ENCODE measurements at places on chromosomes 4 and X.

DNA sequence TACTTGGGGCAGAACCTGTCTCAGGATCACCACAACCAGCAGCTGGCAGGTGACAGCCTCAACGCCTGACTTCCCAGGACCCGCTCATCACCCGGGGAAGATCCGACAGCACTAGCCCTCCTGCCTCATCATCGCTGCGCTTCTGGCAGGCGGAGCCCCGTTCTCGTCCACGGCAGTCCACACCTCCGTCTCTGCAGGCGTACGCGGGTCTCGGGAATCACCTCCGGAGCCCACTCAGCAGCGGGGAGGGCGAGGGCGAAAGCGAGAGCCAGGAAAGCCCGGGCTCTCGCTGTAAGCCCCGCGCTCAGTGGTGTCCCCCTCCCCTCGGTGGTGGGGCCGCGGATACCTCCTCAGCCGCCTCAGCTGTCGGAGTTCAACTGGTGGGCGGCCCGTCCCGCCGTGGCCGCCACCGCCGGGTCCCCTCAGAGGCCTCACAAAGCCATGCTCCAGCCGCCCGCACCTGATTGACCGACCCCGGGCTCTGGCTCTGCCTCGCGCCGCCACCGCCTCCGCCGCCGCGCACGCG is 518 bp upstream of the CNKSR2 start:
- no peak overlapping the region for H3K27ac ChIP-seq
- peak overlapping the region; percentile 68 for H3K4me3 ChIP-seq
- H3K27me3 ChIP-seq: peaks cover 48% of the 10 kb centered on the region
- DNase-seq: no peak
- peaks cover 11% of the 10 kb centered on the region for H3K4me1 ChIP-seq

- no peak overlapping the region for H3K4me3 ChIP-seq
- no peak for DNase-seq
- H3K27me3 ChIP-seq: no peaks in the 10 kb centered on the region
- peaks cover 40% of the 10 kb centered on the region for H3K4me1 ChIP-seq
- H3K36me3 ChIP-seq: no peaks in the 10 kb centered on the region
Measured at GRCh38 chrX:71994601-71995000, 84.0 kb downstream of the NHSL2 start.

GRCh38 chr4:105965183-105965800 is 70.0 kb downstream of the NPNT start:
- peak overlapping the region; percentile 92 for H3K27ac ChIP-seq
- H3K36me3 ChIP-seq: no peaks in the 10 kb centered on the region
- no peak for DNase-seq
- no peaks in the 10 kb centered on the region for H3K27me3 ChIP-seq
- peaks cover 35% of the 10 kb centered on the region for H3K4me1 ChIP-seq
- H3K4me3 ChIP-seq: no peak overlapping the region

- H3K27me3 ChIP-seq: no peaks in the 10 kb centered on the region
- H3K4me3 ChIP-seq: no peak overlapping the region
- peaks cover 44% of the 10 kb centered on the region for H3K4me1 ChIP-seq
- H3K27ac ChIP-seq: peak overlapping the region; percentile 15
- no peaks in the 10 kb centered on the region for H3K36me3 ChIP-seq
- DNase-seq: no peak
Measured at GRCh38 chr4:107258359-107258758, 222.2 kb upstream of the DKK2 start.

DNA sequence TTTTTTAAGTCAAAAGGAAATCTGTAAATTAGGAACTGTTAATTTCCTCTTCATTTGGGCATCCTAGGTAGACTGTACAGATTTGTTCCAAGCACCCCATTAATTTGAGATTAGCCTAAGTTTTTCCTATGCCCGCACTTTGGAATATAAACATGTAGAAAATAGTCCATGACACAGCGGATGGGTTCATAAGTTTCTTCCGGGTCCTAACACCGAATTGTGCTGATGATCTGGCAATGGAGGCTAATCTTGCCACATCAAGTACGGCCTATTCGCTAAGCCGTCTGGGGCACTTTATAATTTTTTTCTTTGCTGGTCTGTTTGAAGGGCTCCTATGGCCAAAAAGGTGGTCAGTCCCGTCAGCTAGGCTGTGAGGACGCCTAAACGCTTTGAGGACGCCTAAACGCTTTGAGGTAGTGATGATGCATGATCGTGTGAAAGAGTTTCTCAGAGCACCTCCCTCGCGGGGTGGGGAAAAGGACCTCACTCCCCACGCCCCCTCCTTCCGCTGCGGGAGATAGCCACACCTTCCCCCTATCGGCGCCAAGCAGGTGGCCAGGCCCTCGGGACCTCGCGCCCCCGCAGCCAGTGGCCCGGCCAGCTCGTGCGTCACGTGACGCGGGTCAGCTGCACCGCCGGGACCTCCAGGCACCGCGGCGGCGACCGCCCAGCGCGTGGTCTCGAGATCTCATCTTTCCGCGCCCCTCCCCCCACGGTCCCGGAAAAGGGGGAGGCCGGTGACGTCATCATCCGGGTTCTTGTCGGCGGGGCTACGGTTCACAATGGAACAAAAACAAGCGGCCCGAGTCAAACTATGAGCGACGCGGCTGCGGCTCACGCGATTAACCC is 977 bp upstream of the USP9X start:
- H3K4me3 ChIP-seq: peak overlapping the region; percentile 84
- DNase-seq: peak; percentile 88
- H3K27ac ChIP-seq: peak overlapping the region; percentile 100
- peaks cover 17% of the 10 kb centered on the region for H3K4me1 ChIP-seq
- no peaks in the 10 kb centered on the region for H3K27me3 ChIP-seq

GRCh38 chrX:150282953-150283352 is 80.2 kb upstream of the MAMLD1 start:
- no peaks in the 10 kb centered on the region for H3K36me3 ChIP-seq
- no peak for DNase-seq
- no peak overlapping the region for H3K27ac ChIP-seq
- H3K27me3 ChIP-seq: no peaks in the 10 kb centered on the region
- H3K4me3 ChIP-seq: no peak overlapping the region
- H3K4me1 ChIP-seq: no peaks in the 10 kb centered on the region

DNA sequence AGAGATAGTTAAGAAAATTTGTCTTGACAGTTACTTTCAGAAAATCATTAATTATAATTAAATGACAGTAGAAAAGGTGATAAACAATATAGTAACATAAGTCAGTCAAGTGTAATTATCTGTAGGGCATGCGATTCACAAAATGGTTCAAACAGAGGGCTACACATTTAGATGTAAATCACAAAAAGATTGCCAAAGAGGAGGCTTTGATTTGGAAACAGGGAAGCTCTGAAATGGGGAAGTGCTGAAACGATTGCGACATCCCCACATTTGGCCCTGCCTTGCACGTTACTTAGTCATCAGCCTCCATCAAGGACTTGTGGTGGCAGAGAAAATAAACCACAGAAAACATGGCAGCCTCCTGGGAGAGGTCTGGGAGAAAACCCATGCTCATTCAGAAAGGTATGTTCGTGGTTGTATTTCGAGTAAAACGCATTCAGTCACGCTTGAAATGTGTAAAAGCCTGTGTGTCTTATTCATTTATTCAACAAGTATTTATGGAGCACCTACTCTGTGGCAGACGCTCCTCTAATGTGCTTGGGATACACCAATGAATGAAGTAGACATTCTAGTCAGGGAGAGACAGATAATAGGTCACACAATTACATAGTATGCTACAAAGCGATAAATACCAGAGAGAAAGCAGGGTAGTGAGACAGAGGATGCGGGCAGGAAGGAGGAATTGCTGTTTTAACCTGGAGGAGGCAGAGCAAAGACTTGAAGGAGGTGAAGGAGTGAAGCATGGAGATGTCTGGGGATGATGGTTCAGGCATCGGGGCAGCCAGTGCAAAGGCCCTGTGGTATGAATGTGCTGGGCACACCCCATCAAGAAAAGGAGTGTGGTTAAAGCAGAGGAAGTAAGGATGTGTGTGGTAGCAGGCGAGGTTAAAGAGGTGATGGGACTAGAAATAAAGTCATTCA is 7.8 kb downstream of the RBM47 start:
- peak overlapping the region; percentile 74 for H3K27ac ChIP-seq
- H3K36me3 ChIP-seq: peaks cover 7% of the 10 kb centered on the region
- H3K27me3 ChIP-seq: peaks cover 2% of the 10 kb centered on the region
- no peak for DNase-seq
- no peak overlapping the region for H3K4me3 ChIP-seq

- H3K27me3 ChIP-seq: peaks cover 2% of the 10 kb centered on the region
- no peak overlapping the region for H3K4me3 ChIP-seq
- no peaks in the 10 kb centered on the region for H3K36me3 ChIP-seq
- no peak overlapping the region for H3K27ac ChIP-seq
Measured at GRCh38 chrX:103722505-103722904, 11.8 kb downstream of the TMEM31 start.

DNA sequence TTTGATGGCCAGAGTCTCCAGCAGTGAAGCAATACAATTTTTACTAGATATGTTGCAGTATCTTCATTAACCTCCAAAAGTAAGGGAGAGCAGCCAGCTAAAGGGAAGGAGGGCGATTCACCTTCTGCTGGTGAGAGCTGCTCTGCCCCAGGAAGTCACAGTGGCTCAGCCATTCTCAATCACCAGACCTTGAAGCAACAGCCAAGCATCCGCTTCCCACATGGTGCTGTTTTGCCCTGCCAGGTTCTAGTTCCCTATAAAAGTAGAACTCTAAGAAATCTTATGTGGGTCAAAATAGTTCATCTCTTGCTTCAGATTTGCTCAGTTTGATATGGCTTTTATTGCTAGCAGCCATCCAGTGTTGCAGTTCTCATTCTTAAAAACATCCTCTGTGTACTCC is 166.8 kb downstream of the STIM2 start:
- DNase-seq: no peak
- no peak overlapping the region for H3K27ac ChIP-seq
- peaks cover 6% of the 10 kb centered on the region for H3K4me1 ChIP-seq
- H3K27me3 ChIP-seq: peaks cover 7% of the 10 kb centered on the region
- peaks cover 8% of the 10 kb centered on the region for H3K36me3 ChIP-seq
- no peak overlapping the region for H3K4me3 ChIP-seq

DNA sequence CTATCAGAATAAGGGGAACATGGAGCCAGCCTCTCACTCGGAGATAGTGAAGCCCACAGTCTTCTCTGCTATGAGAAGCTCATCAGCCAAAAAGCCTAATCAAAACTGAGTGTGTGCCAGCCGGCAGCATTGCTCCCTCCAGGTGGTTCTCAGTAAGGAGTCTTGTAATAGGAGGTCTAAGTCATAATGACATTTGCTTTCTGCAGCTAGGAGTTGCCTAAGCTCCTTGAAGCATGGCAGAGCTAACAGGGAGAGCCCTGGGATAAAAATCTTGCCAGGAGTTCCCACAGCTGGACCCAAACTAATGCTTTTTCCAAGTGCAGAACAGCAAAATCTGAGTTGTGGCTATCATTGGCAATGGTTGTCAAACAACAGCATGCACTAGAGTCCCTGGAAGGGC is 245.2 kb downstream of the SPATA18 start:
- H3K4me1 ChIP-seq: no peaks in the 10 kb centered on the region
- no peak overlapping the region for H3K27ac ChIP-seq
- no peak for DNase-seq
- H3K27me3 ChIP-seq: no peaks in the 10 kb centered on the region
- no peaks in the 10 kb centered on the region for H3K36me3 ChIP-seq
- H3K4me3 ChIP-seq: no peak overlapping the region

GRCh38 chrX:149013081-149013480 is 492.0 kb downstream of the IDS start:
- H3K27me3 ChIP-seq: peaks cover 25% of the 10 kb centered on the region
- no peak overlapping the region for H3K27ac ChIP-seq
- peaks cover 3% of the 10 kb centered on the region for H3K4me1 ChIP-seq
- no peak overlapping the region for H3K4me3 ChIP-seq
- no peak for DNase-seq

- no peaks in the 10 kb centered on the region for H3K36me3 ChIP-seq
- H3K4me1 ChIP-seq: peaks cover 19% of the 10 kb centered on the region
- DNase-seq: no peak
- H3K27ac ChIP-seq: peak overlapping the region; percentile 87
- peaks cover 32% of the 10 kb centered on the region for H3K27me3 ChIP-seq
- peak overlapping the region; percentile 87 for H3K4me3 ChIP-seq
Measured at GRCh38 chrX:6225288-6225910, 3.3 kb downstream of the NLGN4X start.

DNA sequence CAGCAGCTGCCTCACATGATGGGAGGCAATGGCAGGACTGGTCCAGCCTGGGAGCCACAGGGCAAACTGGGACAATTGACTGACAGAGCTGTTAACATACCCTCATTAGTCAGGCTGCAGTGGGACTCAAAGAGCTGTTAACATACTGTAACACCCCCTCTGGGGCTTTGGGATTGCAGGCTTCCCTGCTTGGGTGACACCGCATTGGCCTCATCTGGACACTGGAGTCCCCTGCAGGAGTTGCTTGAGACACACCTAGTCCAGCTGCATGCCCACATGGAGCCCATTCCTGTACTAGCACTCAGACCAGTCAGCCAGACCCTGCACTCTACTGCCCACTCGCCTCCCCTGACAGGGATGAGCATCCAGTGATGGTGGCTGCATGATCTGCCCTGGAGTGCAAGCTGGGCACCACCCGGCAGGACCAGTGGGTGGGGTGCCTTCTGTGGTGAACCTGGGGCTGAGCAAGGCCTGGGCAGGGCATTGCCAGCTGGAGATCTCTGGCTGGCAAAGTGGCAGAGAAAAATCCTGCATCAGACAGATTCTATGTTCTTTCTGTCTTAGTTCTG is 138.8 kb downstream of the DTHD1 start:
- no peaks in the 10 kb centered on the region for H3K36me3 ChIP-seq
- H3K27ac ChIP-seq: no peak overlapping the region
- no peaks in the 10 kb centered on the region for H3K4me1 ChIP-seq
- no peak overlapping the region for H3K4me3 ChIP-seq

DNA sequence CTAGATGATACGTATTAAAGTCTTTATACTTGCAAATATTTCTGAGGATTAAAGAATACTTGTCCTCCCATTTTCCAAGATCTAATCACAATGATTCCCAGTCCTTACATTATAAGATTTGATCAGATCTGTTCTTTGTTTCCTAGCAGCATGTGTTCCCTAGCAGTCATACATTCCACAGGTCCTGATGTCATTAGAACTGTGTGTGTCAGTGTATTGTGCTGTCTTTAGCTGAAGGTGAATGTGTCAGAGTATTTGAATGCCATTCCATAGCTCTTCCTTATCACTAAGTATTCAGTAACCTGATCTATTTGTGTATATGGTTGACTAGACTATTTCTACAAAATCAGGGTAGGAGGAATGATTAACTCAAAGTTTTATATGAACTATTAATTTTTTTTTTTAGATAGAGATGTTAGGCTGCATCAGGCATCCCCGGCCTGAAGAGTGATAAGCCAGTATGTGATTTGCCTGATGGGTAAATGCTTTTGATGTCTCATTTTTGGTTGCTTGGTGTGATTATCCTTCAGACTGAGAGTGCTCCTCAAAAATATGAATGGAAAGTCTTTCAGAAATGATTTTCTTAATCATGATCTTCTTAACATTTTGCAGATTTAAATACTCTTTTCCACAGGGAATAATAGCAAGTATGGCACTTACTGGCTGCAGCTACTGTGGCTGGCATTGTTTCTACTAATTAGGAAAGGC is 4.4 kb downstream of the ADGRL3 start:
- H3K4me3 ChIP-seq: peak overlapping the region; percentile 100
- peaks cover 9% of the 10 kb centered on the region for H3K36me3 ChIP-seq
- peak overlapping the region; percentile 61 for H3K27ac ChIP-seq
- no peak for DNase-seq
- H3K4me1 ChIP-seq: peaks cover 34% of the 10 kb centered on the region

Data from mesothelial cell of epicardium (in vitro differentiated cells).